ENCODE measurements at places on chromosomes 7 and 10.
A peak's percentile ranks its signal among the peaks of the same experiment; 100 is the strongest.

DNA sequence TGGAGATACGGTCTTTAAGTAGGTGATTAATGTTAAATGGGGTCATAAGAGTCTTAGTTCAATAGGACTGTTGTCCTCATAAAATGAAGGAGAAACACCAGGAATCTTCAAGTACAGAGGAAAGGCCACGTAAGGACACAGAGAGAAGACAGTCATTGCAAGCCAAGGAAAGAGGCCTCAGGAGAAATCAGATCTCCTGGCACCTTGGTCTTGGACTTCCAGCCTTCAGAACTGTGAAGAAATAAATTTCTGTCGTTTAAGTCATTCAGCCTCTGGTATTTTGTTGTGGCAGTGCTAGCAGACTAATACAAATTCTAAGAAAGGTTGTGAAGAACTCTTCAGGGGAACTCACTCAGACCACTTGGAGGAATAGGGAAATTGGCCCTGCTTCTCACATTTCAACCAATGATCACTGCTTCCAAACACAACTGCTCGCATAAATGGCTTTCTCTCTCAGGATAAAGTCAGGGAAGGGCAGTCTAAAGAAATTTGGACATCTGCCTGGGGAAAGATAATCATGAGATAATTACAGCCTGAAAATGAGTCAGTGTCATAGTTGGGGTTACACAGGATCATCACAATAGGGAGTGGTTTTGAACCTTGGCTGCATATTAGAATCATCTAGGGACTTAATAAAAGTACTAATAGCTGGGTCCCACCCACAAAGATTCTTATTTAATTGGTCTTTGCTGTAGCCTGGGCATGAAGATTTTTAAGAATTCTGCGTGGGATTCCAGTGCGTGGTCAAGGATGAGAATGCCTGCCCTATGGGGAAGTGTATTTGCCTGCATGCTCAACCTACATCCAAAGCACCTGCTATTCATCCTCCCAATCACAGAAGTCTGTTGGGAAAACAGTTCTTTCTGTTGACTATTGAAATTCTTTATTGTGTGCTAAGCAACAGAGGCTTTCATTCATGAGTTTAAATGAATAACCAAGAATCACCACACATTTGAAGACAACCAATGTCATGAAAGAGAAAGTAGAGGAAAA, 310.6 kb upstream of the PLXDC2 start:
- no peak for DNase-seq

- DNase-seq, result peak; percentile 89
These were observed 13.4 kb upstream of the PRF1 start for GRCh38 chr10:70615784-70616522.

- DNase-seq, result no peak
These were observed 160.8 kb downstream of the PKD1L1 start for GRCh38 chr7:47787249-47788069.

DNA sequence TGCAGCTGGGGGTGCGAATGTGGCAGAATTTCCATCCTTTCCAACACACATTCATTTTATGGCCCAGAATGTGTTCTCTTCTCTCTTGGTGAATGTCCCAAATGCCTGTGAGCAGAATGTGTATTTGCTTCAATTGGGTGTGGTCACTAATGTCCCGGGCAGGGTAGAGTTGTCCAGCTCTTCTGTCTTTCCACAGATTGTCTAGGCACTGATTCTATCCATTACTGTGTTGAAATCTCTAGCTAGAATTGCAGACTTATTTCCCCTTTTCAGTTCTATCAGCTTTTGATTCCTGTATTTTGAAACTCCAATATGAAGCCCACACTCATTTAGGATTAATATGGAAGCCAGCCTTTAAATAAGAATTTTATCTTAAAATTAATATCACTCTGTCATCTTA, 14.0 kb upstream of the AKR1E2 start:
- DNase-seq, result no peak

- DNase-seq, result no peak
These were observed 239.1 kb upstream of the AUTS2 start for GRCh38 chr7:69359003-69359700.

- DNase-seq, result no peak
These were observed 53.4 kb downstream of the NKX6-2 start for GRCh38 chr10:132732518-132732917.

- DNase-seq, result peak; percentile 43
These were observed 11.1 kb downstream of the PKD1L1 start for GRCh38 chr7:47937065-47937687.

GRCh38 chr7:8204339-8205030, 57.5 kb downstream of the ICA1 start:
- no peak for DNase-seq

- no peak for DNase-seq
These were observed 1.3 kb upstream of the TAS2R38 start for GRCh38 chr7:141974831-141975230.

Measured in astrocyte of the spinal cord (primary cell).